AG04449 (cell line): ENCODE measurements at places on chromosomes 2 and 18.
A peak's percentile ranks its signal among the peaks of the same experiment; 100 is the strongest.

DNA sequence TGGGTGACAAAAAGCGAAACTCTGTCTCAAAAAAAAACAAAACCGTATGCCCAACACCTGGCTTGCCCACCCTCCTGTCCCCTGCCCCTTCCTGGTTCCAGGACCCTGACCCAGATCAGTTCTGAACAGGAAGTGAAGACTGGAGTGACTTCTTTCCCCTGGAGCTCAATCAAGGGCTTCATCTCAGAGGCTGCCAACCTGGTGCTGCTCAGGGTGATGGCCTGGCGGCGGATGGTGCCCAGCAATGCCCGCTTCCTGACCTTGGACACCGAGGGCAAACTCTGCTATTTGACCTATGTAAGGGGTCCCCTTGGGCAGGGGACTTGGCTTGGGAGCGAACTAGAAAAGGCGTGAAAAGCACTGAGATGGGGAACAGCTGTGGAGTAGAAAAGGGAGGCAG, 5.9 kb downstream of the CATIP start:
- DNase-seq, result no peak

DNA sequence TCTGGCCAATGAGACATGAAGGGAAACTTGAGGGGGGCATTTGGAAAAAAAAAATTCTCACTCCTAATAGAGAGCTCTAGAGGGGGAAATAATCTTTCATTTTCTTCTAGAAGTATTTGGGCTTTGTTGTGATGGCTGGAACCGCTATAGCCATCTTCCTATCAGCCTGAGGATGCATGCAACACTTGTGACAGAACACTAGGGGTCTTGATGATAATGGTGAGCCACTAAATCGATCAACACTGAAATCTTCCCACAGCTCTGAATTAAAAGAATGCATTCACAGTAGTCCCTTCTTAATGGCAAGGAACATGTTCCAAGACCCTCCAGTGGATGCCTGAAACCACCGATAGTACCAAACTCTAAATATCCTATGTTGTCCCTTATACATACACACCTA, 325.3 kb downstream of the LNPK start:
- no peak for DNase-seq

DNA sequence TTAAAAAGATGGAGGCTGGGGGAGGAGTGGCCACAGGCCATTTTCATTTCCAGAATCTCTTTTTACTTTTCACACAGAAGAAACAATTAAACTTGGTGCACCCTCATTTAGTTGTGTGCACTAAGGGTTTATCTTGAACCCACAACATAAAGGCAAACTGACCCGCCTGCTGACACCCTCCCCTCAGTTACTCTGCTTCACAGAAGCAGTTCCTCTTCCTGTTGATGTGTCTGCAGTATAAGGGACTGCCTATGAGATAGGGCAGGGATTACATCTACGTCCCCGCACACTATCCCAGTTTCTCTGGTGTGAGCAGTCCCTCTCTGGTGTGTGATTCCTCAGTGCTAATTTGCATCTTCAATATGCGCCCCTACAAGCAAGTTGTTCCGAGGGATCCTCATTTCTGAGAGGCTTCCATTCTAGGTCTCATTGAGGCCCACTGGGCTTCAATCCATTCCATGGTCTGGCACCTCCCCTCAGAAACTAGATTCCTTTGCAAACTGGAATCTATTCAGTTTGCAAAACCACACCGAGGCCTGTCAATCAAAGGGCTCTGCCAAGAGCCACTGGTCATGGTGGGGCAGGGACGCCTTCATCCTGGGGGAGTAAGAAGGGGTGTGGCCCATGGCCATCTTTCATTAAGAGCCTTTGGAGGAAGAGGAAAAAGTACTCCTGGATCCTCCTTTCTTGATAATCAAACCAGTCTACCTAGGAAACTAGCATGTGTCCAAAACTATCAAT, 12.3 kb downstream of the CREG2 start:
- no peak for DNase-seq

DNA sequence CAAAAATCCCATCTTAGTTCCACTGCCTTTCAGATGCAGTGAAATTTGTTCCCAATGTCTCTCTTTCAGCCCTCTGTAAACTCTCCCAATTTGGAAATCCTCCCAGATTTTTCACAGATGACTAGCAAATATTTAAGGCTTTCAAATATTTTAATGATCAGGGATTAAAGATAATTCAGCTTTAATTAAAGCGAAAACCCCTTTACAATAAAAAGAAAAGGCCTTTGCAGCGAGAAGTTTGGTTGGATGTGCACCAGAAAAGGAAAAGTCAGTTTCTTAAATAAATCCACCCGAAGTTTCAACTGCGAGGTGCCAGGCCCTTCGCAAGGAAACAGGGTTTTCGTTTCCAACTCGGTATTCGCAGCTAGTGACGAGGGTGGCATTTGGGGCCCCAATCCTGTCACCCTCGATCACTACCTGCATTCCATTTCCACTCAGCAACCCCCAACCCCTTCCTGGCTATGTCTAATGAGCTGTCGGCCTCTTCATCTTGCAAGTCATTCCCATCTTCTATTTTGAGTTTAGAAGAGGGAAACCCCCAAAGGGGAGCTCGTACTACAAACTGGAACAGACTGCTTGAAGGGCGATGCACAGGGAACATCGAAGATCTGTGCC, 1.5 kb downstream of the RAX start:
- DNase-seq, result no peak

GRCh38 chr18:13014232-13014631, 23.1 kb downstream of the CEP192 start:
- DNase-seq, result no peak

DNA sequence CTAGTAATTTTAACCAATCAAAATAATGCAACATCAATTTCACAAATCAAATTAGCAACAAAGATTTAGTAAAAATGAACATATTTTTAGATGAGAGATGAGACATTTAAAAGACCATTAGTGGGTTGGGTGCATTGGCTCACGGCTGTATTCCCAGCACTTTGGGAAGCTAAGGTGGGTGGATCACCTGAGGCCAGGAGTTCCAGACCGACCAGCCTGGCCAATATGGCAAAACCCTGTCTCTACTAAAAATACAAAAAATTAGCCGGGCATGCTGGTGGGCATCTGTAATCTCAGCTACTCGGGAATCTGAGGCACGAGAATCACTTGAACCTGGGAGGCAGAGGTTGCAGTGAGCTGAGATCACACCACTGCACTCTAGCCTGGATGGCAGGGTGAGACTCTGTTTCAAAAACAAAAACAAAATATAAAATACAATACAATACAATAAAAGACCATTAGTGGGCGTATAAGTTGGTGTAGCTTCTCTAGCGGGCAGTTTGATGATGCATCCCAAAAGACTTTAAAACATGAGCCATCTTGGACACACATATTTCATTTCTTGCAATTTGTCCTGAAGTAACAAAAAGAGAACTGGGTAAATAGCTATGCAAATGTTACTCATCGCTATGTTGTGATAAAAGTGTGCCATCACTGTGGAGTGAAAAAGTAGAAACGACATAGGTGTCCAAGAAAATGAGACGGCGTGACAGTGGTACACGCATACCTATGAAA, 101.8 kb downstream of the COL6A3 start:
- DNase-seq, result no peak

- no peak for DNase-seq
Observed at GRCh38 chr2:48221846-48222516, 308.0 kb upstream of the STON1 start.

DNA sequence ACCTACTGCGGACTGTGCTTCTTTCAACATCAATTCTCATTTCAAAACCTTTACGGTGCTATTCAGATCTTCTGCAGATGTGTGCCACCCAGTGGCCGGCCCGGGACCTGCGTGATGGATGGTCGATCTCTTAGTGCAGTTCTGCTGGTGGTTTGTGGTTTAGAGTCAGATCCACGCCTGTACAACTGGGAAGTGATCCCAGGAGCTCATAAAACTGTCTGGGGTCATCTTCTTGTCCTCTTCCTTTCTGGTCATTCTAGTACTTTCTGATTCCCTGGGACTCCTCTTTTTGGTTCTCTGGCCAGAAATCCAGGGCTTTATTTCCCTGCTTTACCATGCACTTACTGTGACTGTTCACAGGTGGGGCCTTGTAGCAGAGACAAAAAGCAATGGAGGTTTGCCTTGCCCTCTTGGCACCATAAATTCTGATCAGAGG, 15.8 kb upstream of the SELENOI start:
- peak; percentile 67 for DNase-seq

DNA sequence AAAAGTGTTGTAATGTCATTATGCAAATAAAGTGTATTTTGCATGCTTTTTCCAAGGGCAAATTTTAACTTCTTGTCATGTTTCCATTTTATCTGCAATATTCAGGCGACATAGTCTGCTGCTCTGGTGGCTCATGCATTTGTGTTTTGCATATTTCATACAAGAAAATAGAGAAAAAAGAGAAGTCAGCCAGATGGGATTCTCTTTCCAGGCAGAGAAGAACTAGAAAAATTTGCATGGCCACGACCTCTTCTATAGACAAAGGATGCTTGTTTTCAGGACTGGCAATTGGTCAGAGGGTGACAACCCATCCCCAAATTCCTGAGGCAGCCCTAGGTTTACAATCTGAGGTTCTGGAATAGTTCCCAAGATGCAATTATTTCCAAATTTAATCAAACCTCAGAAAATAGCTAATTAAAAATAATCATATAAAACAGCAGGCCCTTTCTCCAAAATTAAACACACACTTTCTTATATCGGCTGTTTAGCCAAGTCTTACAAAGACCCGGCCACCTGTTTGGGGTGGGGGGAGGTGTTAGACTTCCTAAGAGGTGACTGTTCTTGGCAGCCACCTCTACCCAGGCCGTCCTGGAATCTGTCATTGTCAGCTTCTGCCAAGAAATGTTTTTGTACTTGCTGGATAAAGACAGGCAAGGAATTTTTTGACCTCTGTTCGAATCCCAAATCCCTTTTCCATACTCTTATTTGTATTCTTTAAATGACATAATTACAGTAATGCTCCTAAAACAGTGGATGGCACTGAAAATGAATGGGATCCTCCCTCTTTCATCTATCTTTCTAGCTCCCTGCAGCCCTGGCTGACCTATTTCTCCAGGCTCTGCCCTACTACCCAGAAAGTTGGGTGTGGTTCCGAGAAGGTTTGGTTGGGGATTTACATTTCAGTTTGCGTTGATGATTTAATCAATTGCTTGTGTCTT, 20.8 kb upstream of the SOS1 start:
- DNase-seq, result no peak

DNA sequence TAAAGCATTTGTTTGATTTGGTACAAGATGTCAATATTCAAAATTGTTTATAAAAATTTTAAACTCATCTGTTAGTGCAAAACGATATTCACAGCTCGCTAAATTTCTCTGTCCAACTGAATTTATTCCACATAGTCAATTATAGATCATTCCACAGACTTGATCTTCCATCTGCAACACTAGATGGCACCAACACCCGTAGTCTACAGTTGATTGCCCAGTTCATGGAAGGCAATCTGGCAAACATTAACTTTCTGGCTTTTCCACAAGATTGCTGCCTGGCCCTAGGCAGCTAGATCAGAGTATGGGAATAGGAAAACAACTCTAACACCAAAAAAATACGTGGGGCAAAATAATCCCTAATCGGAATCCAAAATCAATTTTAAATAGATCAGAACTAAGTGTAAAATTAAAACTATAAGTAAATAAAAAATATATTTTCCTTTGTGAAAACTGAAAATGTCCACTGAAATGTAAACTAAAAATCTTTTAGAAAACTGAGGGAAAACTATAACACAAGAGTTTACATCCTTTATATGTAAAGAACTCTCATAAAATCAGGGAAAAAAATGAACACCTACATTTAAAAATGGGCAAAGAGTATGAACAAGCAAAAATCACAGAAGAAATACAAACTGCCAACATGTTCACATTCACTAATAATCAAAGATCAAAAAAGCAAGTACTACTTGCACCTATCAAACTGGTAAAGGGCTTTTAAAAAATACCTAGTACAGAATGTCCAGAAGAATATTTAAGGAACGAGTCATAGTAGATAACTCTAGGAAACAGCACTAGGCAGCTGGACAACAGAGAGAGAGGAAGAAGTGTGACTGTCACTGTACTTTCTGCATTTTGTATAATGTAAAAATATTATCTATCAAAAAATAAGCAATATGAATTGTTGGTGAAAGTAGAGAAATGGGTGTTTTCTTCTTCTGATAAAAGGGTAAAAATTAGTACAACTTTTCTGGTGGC, 35.0 kb downstream of the RTN4 start:
- no peak for DNase-seq

DNA sequence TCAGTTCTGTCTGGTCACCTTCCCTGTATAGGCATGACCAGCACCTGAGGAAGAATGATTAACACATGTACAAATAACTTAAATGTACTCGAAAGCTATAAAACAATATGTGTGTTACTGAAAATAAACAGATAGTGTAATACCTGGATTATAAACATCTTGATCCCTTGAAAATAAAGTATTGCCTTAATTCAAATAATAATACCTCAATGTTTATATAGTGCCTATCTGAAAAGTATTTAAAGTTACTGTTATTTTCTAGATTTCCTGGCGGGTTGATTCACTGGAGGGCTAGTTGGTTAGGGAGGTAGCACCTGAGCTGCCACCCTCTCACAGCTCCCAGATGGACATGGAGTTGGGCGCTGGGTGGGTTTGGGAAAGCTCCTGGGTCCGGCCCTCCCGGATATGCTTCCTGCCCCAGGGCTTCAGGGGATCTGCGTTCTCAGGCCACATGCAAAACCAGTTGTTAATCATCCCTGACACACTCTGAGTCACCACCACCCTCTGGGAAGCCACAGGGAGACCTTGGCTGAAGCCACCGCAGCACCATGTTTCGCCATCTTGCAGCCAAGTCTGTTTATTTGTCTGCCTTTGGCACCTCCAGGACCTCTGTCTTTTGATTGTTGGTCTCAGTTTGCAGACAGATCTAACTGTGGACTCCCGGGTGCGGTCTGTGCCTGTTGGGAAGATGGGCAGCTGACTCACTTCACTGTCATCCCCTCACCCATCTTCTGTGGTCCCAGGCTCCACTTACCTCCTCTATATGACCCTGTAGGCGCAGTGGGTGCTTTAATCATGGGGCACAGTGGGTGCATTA, 35.3 kb downstream of the RAB31 start:
- DNase-seq, result peak; percentile 79

DNA sequence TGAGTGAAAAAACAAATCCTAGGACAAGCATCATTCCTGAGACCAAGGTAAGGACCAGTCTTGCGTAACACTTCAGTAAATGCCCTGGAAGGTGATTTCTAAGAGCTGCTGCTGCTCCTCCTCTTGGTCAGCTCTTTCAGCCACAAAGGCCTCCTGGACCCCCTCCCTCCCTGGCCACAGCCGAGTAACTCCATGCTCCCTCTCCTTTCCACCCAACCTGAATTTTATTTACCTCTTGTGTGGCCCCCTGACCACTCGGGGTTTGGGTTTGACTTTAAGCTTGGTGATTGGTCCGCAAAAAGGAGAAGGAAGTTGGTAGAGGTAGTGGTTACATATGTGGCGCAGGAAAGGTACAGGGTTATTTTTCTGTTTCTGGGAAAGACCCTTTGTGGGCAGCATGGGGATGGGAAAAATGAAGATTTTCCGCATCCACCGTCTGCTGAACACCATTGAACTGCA, 9.2 kb downstream of the HTRA2 start:
- no peak for DNase-seq

- DNase-seq, result no peak
Observed at GRCh38 chr2:216486708-216487107, 11.9 kb upstream of the RPL37A start.
